ENCODE measurements at places on chromosomes 7 and 10.
A peak's percentile ranks its signal among the peaks of the same experiment; 100 is the strongest.

DNA sequence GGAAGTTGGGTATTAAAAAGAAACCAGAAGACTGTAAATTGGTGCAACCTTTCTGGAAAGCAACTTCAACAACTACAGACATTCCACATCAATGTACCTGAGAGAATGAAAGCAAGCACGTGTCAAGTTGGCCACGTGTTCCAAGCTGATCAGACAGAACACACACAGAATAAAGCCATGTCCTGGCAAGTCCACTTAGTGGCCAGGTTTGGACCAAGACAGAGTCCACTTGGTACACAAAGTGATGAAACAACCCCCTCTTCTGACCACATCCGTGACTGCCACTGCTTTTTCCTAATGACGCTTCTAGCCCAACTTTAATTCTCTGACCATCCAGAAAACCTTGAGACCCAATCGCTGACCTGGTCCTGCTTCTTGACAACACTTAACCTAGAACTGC is 109.4 kb downstream of the ABLIM1 start:
- DNase-seq = peak; percentile 73

DNA sequence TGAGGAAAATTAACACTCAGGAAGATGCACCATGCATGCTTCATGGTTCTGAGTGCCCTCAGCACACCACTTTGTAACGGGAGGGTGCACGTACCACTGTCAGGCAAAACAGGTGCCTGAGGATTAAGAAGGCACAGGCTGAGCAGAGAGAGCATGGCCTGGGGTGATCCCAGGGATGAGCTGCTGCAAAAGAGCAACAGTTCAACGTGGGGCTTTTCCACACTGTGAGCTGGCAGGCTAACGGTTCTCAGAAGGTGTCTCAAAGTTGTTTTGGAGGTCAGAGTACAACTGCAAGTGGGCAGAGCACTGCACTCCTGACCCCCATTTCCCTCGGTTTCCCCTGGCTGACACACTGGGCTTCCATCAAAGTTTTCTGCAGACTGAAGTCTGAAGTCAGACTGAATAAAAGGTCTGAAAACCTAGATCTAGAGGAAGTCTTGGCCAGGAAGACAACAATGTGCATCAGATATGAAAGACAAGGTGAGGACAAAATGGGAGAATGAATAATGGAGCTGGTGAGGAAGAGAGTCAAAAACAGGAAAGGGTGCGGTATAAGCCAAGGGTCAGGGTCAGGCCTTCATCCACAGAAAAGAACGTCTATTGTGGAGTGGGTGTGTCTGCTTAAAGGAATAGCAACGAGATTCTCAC is 20.5 kb downstream of the ZNF438 start:
- peak; percentile 39 for DNase-seq

DNA sequence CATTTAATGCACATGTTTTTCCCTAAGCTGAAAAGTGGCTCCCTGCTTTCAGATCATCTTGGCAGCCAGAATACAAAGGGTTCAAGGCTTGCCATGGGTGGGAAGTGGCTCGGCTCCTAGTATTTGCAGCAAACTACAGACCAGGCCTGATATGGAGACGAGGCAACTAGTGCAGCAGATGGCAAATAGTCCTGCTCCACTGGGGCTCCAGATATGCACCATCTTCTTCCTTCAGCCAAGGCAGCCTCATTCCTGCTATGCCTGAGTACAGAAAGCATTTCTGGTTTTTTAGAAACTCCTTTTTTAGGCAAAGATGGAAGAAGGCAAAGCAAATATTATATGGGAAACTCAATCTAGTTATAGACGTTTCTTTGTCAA is 23.9 kb downstream of the LRRC4 start:
- no peak for DNase-seq

DNA sequence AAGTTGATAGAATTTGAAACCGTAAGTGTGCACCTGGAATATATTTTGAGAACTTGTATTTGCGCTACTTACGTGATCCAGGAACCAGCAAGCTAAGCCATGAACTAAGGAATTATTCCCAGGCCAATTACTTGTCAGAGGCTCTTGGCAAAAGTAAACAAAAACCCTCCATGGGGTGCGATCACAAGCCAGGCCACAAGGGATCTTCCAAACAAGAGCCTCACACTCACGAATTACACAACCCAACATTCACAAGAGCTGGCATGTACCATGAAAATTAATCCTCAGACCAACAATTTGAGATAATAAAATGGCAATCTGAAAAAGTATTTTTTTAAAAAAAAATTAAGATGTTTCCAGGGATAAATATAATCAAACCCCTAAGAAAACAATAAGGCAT is 467.0 kb upstream of the AKR1E2 start:
- DNase-seq = peak; percentile 79

DNA sequence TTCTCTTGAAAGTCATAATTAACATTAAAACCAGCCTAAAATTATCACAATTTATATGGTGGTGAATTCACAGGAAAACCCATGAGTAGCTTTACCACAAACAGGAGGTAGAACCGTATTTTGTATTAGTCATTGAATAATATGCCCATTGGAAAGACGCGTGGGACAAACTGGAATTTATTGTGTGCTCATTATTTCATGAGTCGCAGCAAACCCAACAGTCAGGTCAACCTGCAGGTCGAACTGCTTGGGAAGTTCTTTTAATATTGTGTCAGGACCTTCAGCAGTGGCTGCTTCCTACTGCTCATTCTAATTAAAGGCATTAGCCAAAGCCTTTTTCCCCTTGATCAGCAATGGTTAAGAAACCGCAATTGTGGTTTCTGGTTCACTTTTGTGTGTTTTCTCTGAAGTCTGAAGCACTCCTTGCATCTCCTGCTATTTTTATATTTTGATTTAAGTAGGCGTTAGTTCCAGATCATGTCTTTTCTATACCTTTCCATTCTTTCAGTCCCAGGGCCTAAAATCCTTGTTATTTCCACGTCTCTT is 100.1 kb downstream of the RAB11FIP2 start:
- no peak for DNase-seq

- peak; percentile 71 for DNase-seq
Observed at GRCh38 chr10:123150986-123151736, 3.0 kb upstream of the BUB3 start.

DNA sequence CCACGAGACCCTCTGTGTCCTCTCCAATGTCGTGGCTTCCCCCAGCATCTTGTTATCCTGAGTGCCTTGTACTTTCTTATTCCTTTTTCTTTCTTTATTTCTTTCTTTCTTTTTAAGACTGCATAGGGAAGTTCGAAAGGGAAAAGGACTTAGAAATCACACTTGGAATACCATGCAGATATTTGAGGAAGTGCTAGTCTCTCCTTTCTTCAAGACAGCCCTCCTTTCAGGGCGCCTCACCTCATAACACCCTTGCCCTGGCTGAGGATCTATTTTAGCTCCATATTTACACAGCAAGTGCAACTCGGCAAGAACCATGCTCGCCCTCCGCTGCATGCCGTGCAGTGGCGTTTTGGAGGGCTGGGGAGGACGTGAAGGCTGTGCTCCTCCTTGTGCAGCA is 232.3 kb upstream of the GLI3 start:
- DNase-seq = no peak

GRCh38 chr10:11035301-11035991 is 17.8 kb downstream of the CELF2 start:
- peak; percentile 52 for DNase-seq

DNA sequence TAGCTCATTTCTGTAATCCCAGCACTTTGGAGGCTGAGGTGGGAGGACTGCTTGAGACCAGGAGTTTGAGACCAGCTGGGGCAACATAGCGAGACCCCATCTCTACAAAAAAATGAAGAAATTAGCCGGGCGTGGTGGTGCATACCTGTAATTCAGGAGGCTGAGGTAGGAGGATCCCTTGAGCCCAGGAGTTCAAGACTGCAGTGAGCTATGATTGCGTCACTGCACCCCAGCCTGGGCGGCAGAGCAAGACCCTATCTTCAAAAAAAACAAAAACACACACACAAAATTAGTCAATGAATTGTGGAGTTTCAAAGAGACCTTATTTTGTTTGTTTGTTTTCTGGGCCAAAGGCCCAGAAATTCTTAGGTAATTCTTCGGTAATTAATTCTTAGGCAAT is 110.0 kb downstream of the CUX1 start:
- no peak for DNase-seq

GRCh38 chr7:70752794-70753241 is 379.1 kb upstream of the GALNT17 start:
- no peak for DNase-seq

- DNase-seq = no peak
Observed at GRCh38 chr10:8316284-8316683, 261.8 kb downstream of the GATA3 start.

- peak; percentile 3 for DNase-seq
Observed at GRCh38 chr7:112798274-112799159, 8.3 kb upstream of the TMEM168 start.

GRCh38 chr7:157590526-157590925 is 253.7 kb downstream of the DNAJB6 start:
- DNase-seq = no peak

- DNase-seq = no peak
Observed at GRCh38 chr7:157576415-157576814, 239.6 kb downstream of the DNAJB6 start.

DNA sequence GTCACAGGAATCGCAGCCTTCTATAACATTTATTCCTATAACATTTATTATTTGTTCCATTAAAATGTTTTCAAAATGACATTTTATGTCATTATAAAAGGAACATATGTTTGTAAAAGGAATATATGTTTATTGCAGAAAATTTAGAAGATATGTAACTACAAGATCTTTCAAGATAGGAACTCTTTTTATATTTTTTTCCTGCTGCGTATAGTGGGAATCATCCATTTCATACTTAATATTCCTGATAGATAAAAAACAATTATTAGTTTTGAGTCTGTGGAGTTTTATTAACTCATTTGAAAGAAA is 55.6 kb downstream of the CCNY start:
- DNase-seq = no peak

DNA sequence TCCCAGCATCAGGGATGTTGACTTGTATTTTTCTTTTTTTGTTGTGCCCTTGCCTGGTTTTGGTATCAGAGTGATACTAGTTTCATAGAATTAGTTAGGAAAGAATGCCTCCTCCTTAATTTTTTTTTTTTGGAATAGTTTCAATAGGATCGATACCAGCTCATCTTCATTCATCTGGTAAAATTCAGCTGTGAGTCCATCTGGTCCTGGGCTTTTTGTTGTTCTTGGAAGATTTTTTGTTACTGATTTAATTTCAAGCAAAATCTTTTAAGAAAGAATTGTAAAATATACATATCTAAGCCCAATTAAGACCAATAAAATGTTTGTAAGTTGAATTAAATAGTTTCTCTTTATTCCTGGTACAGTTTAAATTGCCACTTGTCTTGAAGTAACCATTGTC is 1159.5 kb downstream of the CNTNAP2 start:
- no peak for DNase-seq

GRCh38 chr10:14554491-14555205 is 220.0 kb downstream of the FAM107B start:
- no peak for DNase-seq

DNA sequence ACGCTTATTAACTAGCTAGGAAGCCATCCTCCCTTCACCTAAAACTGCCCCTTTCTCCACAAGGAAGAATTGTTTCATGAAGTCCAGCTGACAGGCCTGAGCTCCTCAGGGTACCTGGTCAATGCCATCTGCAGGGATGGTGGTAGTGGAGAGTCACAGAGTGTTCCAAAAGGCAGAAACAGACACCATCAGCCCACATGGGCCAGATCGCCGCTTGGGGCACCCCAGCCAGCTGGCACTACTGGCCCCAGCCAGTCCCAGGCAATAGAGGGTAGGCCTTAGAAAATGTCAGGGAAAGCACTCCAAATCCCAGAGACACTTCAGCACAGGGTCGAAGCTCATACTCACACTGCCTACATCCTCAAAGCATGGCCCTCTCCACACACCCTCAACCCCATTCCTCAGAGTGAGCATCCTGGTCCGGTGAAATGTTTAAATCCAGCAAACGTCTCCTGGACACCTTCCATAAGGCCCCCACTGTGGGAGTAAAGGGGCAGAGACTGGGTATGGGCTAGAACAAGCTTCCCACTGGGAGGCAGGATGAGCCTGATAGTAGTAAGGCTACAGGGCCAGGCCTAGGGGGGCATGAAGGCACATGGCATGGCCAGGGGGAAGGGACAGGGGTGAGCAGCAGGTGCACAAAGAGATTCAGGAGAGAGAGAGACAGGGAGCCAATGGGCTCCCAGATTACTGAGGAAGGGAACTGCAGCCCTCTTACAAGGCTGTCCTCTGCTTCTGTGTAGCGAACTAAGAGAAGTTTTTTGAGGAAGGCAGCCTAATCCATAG is 1.9 kb downstream of the LRRC20 start:
- no peak for DNase-seq

- DNase-seq = no peak
Observed at GRCh38 chr10:23643111-23643780, 204.4 kb downstream of the OTUD1 start.

- DNase-seq = no peak
Observed at GRCh38 chr10:95447685-95448084, 113.5 kb downstream of the SORBS1 start.

- no peak for DNase-seq
Observed at GRCh38 chr10:115933098-115933497, 339.9 kb downstream of the GFRA1 start.

DNA sequence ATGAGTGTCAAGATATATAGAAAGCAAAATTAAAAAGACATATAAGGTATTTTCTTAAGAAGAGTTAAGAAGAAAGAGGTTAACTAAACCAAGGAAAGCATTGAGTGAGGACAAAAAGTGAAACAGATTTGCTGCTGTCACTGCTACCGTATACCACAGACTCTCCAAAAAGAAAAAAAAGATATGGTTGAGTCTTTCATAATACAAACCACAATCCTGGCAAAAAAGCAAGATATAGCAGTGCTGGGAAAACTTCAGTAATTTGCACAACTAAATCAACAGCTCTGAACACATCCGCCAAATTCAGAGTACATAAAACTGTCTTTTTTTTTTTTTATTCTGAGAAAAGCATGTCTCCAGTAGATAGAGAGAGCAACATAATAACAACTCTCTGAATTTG is 114.7 kb downstream of the ETV1 start:
- DNase-seq = no peak

DNA sequence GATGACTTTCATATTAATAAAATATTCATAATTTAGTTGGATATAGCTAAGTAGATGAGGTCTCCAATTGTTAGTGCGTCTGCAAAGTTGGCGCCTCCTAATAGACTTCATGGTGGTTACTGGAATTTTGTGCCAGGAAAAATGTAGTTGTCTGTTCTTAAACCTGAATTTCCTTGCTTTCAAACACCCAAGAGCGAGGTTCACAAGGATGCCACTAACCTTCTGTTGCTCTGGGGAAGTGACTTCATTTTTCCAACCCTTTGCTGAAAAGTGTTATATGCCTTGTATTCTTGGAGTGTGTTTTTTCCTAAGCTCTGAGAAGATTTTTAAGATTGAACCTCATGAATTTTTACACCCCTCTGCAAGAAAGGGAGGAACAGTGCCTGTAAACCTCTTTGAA is 98.9 kb upstream of the GLCCI1 start:
- DNase-seq = no peak

DNA sequence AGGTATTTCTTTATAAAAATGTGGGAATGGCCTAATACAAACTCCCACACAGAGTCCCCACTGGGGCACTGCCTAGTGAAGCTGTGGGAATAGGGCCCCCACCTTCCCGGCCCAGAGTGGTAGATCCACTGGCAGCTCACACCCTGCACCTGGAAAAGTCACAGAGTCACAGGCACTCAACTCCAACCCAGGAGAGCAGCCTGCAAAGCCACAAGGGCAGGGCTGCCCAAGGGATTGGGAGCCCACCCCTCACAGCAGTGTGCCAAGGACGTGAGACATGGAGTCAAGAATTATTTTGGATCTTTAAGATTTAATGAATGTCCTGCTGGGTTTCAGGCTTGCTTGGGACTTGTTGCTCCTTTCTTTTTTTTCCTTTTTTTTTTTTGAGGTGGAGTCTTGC is 5.3 kb upstream of the DNAJC12 start:
- DNase-seq = no peak

GRCh38 chr7:10618953-10619352 is 354.7 kb upstream of the PHF14 start:
- peak; percentile 80 for DNase-seq
